ENCODE measurements at places on chromosomes 2 and 18.

DNA sequence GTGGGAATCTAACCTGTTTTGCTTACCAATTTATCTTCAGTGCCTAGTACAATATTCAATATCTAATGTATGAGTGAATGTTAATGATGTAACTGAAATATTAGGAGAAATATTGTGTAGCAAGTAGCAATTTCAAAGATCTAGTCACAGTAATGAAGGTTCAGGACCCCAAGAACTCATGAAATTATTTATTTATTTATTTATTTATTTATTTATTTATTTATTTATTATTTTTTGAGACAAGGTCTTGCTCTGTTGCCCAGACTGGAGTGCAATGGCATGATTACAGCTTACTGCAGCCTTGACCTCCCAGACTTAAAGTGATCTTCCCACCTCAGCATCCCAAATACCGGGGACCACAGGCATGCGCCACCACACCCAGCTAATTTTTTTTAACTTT lies 126.9 kb downstream of the KCNJ3 start:
- no peak for DNase-seq

DNA sequence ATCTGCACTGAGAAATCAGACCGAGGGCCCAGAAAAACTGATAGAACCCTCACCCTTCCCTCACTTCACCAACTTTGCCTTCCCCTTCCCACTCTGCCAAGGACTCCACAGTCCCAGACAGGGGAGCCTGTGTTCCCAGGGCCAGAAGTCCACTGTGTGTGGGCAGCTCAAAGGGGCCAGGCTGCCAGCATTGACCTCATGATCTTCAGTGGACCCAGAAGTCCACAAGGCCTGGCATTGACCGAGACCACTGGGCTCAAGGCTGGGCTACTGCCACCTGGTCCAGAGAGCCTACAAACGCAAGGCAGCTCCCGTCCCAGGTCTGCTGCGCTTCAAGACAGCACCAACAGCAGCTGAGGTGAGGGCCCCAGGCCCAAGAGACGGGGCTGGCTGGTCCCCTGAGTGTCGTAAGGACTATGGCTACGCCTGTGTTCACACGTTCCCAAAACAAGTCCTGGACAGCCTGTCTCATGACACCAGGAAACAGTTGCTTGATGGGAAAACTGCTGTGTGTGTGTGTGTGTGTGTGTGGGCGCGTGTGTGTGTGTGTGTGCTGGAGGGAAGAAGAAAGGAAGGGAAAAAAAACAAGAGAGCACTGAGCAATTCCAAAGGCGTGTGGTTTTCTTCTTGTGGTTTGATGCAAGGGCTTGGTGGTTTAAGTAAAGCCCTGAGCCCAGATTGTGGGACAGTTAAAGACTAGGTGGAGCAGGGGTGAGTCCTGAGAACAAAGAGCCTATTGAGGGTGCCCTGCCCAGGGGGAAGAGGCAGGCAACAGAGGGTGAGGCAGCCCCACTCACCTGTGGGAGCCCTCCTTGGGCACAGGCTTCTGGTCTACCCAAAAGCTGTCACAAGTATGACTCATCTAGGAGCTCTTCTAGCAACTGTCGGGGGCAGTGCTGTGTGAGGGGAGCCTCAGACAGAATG lies 46.6 kb upstream of the ZBTB7C start:
- peak; percentile 33 for DNase-seq

GRCh38 chr2:37896319-37896718 lies 28.8 kb upstream of the RMDN2 start:
- no peak for DNase-seq

DNA sequence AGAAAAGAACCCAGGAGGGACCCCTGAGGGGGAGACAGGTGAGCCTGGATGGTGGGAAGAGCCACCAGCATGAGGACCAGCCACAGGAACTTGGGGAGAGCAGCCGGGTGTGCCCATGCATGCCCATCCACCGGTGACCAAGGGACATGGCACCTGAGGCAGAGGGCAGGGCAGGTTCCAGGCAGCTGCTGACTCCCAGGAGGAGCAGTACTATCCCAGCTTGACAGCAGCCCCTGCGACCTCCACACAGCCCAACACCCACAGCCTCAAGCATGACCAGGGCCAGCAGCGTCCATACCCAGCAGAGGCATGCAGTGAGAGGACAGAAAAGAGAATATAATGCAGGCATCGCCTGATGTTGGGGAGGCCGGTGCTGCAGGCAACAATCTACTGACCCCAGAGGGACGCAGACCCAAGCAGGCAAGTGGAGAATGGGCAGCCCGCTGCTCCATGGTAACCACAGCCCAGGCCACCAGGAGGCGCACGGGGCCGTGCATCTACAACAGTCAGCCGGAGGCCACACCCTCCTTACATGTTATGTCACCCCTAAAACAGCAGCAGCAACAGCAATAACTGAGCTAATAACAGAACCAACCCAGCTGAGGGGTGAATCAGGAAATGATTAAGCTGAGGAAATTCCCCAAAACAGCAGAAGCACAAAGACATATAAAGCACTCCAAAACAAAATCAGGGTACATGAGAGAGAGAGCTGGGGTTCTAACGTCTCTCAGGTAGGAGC lies 44.1 kb downstream of the ANKMY1 start:
- DNase-seq, result peak; percentile 22

DNA sequence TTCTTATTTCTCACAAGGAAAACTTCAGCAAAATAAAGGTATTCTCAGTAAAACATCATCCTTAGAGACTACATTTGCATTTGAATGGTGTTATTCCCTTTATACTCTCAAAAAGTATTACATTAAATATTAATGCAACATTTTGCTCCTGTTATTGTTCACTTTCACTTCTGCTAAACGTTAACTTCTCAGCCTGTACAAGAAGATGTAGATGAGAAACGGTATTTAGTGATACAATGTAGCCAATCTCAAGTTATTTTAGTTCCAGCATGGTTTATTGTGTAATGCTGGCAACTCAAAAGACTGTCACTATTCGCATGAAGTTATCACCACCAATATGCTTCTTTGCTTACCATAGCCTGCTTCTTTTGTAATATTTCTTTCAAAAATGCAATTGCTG lies 514.1 kb downstream of the CPS1 start:
- DNase-seq, result no peak

DNA sequence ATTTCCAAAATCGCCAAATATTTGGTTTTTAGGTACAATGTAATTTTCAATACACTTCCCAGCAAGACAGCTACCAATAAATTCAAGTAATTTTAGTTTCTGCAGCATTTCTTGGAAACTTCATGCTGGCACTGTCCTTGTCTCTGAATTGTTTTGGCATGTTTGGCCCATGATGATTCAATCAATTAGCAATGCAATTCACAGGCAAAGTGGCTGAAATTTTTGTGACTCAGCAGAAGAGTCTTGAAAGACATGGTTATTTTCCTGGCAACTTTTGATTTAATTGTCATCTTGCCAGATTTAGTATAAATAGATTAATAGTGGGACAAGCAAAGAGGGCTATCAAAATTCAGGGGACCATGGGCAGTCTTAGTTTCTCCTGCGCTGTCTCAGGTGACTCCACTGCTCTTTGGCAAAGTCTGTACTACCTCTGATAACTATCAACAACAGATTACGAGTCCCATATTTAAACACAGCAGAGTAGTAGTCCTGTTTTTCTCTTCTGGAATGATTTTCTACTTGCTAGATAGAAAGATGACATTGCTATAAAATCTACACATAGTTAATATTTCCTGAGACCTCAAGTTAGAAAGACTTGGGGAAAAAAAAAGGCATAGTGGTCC lies 88.9 kb upstream of the CYP26B1 start:
- no peak for DNase-seq

DNA sequence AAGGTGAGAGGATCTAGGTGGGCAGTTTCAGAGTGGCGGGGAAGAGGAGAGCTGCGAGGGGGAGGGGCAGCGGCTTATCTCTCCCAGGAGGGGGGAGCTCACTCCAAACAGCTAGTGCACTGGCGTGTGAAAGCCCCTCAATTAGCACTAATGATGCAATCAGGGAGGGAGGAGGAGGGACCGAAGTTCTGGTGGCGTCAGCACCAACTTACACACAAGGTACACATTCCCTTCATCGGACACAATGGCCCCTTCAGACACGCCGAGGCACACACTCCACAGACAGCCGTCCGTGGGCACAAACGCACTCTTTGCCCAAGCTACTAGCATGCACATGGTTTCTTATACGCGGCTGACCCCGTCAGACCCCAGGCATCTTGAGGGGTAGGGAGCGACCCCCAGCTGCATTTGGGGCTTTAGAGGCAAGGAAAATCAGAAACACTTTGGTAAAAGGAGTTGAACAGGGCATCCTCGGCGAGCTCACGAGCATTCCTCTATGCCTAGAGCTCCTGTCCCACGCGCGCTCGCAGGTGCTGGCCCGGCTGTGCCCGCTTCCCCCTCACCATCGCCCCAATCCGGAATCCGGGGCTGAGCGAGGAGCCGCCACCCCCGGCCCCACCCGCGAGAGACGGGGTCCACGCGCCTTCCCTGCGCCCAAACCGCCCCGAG lies 868 bp upstream of the PKDCC start:
- DNase-seq, result no peak

GRCh38 chr2:173708806-173709205 lies 256.4 kb downstream of the SP3 start:
- DNase-seq, result no peak

DNA sequence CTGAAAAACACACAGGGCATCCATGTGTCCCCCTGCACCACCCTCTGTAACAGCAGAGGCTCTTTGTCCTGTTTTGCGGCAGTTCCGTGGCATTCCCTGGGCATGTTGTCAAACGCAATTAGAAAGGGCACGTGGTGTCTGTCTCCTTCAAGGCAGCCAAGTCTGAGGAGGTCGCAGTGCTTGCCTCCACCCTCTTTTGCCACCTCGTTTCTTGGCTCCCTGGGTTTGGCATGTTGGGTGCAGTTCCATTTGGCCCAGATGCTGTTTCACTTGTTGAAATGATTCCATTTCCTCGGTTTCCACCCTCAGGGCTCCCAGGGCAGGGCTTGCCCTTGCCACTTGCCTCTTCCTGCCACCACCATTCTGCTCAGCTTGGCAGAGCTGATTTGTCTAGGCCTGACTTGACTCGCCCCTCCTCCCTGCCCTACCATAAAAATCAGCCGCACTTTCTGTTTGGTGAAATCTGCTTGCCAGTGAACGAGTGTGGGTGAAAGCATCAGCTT lies 12.4 kb downstream of the CCL20 start:
- DNase-seq, result no peak

GRCh38 chr2:105438104-105438929 lies 39.5 kb upstream of the FHL2 start:
- peak; percentile 72 for DNase-seq

GRCh38 chr2:206561962-206562361 lies 80.3 kb upstream of the FAM237A start:
- DNase-seq, result no peak

GRCh38 chr2:98796775-98797544 lies 66.0 kb upstream of the MGAT4A start:
- no peak for DNase-seq

- DNase-seq, result no peak
Measured at GRCh38 chr18:46750626-46751025, 6.2 kb downstream of the ST8SIA5 start.

DNA sequence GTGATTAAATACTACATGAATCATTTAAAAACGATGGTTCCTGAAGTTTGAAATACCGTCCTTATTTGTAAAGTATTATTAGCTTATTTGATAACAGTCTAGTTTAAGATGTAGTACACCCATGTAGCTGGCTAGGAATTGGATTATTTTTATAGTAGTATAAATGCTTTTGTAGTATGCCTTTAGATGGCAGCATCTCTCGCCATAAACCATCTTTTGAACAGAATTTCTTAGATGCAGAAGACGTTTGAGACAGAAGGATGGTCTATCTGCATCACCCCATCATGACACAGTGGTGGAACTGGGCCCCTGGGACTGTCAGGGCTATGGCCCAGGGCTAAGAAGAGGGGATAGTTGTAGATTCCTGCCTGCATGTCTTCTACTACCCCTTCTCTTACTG lies 152.7 kb downstream of the WDSUB1 start:
- DNase-seq, result no peak

DNA sequence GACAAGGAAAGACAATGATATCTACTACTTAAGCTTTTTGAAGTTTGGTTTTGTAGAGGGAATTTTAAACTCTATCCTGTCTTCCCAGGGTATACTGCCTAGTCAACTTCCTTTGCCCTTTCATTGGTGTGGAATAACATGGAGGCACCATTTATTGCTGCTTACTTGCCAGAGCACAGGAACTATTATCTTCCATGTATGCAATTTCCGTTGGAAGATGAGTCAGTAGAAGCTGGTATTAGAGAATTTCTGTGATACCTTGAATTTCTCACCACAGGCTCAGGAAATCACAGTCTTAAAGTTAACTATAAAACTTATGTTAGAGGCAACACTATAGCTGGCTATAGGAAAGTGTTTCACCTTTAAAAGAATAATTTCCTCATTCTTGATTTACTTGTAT lies 40.9 kb upstream of the RGPD4 start:
- no peak for DNase-seq

GRCh38 chr2:182132605-182133004 lies 147.0 kb downstream of the PPP1R1C start:
- DNase-seq, result no peak

DNA sequence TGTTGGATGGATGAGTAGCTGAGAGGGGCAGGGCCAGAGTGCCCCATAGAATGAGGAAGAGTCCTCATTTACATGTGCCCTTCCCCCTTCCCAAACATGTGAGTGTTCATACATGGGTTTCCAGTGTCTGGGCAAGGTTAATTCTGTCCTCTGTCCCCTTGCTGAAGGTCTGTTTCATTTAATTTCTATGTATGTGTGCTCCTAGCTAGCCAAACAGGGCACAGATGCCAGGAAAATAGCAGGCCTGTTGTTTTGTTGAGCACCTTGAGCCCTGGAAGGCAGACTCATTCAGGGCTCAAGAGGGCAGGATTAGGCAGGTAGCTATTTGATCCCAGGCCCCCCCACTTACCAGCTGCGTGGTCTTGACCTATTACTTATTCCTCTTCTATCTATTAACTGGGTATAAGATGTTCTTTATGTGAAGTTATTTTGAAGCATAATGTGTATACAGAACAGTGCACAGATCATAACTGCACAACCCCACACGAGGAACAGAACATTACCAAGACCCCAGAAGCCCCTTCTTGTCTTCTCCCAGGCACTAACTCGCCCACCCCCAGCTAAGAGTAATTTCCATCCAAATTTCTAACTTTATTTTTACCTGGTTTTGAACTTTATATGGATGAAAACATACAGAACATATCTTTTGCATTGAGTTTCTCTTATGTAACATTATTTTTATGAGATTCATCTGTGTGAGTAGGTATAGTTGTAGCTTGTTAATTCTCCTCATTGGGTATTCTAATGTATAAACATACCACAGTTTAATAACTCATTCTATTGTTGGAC lies 164.3 kb downstream of the RPIA start:
- DNase-seq, result no peak

GRCh38 chr2:53715568-53715967 lies 52.0 kb upstream of the CHAC2 start:
- no peak for DNase-seq

GRCh38 chr2:56705713-56706112 lies 521.9 kb downstream of the CCDC85A start:
- no peak for DNase-seq

- no peak for DNase-seq
Measured at GRCh38 chr2:217000406-217000805, 140.5 kb upstream of the TNP1 start.

DNA sequence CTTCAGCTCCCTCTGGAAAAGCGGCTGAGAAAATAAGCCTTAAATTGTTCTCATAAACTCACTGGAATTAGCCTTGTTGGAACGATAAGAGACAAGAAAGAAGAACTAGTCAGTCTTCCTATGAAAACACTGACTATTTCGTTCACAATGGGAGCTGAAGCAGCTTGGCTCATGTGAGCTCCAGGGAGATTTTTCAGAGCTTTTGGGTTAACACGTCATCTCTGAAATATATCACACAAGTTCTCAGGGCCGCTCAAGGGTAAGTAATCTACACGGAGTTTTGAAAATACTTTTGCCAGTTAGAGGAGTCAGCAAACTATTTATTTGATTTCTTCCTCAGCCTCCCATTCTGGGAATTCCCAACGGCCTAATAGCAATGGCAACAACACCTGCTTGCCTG lies 316.2 kb upstream of the MGAT5 start:
- no peak for DNase-seq

All from brain pericyte (primary cell).